Fibroblast of the aortic adventitia (primary cell): ENCODE measurements at places on chromosomes 5 and 9. TPM values are rescaled to one million over a fixed set of nuclear protein-coding genes. Genes with fewer than 3 reads are reported as not detected.

The C1QTNF2 gene
- 0.57 and 2.0 TPM in 2 replicates for total RNA-seq

The PHF24 gene
- total RNA-seq, result under 0.01 and 0.16 TPM in 2 replicates

The FRMD3 gene
- total RNA-seq, result 2.0 and 4.8 TPM in 2 replicates

The ADAMTS12 gene
- total RNA-seq, result 13.0 and 21.8 TPM in 2 replicates

The RGS7BP gene
- total RNA-seq, result 0.72 and 1.1 TPM in 2 replicates

The HTR4 gene
- 0.18 TPM in 1 of 2 replicates, not detected in the other for total RNA-seq

The CNTNAP3 gene
- 2.1 and 25.7 TPM in 2 replicates for total RNA-seq

The IRGM gene
- total RNA-seq, result 0.09 TPM in 1 of 2 replicates, not detected in the other

The PLAC8L1 gene
- total RNA-seq, result 0.98 TPM in 1 of 2 replicates, not detected in the other

The PDCD1LG2 gene
- 4.1 and 10.9 TPM in 2 replicates for total RNA-seq

The SCAMP1 gene
- total RNA-seq, result 29.9 and 56.3 TPM in 2 replicates

The SLC22A4 gene
- 3.4 and 5.7 TPM in 2 replicates for total RNA-seq

The OR1J2 gene
- total RNA-seq, result 1.6 TPM in 1 of 2 replicates, not detected in the other

The FREM1 gene
- 0.45 and 0.49 TPM in 2 replicates for total RNA-seq

The PLPP1 gene
- total RNA-seq, result 71.8 and 254 TPM in 2 replicates

The F2RL1 gene
- total RNA-seq, result 3.1 and 35.1 TPM in 2 replicates

The GKAP1 gene
- 1.4 and 2.2 TPM in 2 replicates for total RNA-seq

The KCNMB1 gene
- total RNA-seq, result not detected in 2 replicates

The EQTN gene
- total RNA-seq, result not detected in 2 replicates

The SPATA31C1 gene
- not detected in 2 replicates for total RNA-seq

The PCDHGA3 gene
- 1.1 and 4.4 TPM in 2 replicates for total RNA-seq

The UQCRQ gene
- 77.2 and 92.0 TPM in 2 replicates for total RNA-seq
